ENCODE measurements at places on chromosomes 5 and 9. TPM values are rescaled to one million over a fixed set of nuclear protein-coding genes. Genes with fewer than 3 reads are reported as not detected.

DNA sequence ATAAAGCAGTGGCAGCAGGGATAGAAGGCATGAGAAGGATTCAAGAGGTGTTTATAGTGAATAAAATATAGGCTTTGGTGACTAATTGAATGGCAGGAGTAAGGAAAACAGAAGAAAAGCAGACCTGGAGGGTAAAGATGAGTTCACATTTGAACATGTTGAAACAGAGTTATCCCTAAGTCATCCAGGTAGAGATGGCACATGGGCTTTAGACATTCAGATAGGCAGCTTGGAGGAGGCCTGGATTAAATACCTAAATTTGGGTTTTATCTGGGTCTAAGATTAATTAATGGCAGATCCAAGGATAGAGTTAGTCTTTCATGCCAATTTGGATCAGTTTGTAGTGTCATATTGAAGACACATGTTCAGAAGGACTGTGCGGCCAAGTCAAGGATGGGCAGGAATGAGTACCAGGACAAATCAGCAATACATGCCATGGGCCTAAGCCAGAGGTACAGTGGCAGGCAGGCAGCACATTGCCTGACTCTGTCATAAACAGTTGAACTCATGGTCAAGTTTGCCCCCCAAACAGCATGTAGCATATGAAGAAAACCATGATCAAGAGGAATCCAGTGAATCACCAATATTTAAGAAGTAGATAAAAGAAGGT lies 115.5 kb upstream of the SLC12A2 start:
- no peak overlapping the region for H3K27ac ChIP-seq
- H3K4me1 ChIP-seq, result no peaks in the 10 kb centered on the region
- peaks cover 31% of the 10 kb centered on the region for H3K36me3 ChIP-seq
- no peak overlapping the region for H3K4me3 ChIP-seq
- H3K27me3 ChIP-seq, result no peaks in the 10 kb centered on the region
- no peak for DNase-seq

GRCh38 chr5:141958546-141959172 lies 657 bp upstream of the PCDH12 start:
- DNase-seq, result peak; percentile 67
- no peaks in the 10 kb centered on the region for H3K36me3 ChIP-seq
- peak overlapping the region; percentile 54 for H3K4me3 ChIP-seq
- peak overlapping the region; percentile 18 for H3K27ac ChIP-seq

The PDE6A gene
- total RNA-seq, result not detected

- H3K36me3 ChIP-seq, result no peaks in the 10 kb centered on the region
- H3K4me3 ChIP-seq, result no peak overlapping the region
- H3K27ac ChIP-seq, result no peak overlapping the region
- H3K4me1 ChIP-seq, result no peaks in the 10 kb centered on the region
Measured at GRCh38 chr9:108551030-108551841, 304.6 kb downstream of the ACTL7B start.

GRCh38 chr9:111356481-111357244 lies 26.6 kb upstream of the OR2K2 start:
- H3K36me3 ChIP-seq, result peaks cover 9% of the 10 kb centered on the region
- H3K27me3 ChIP-seq, result peaks cover 1% of the 10 kb centered on the region
- peaks cover 9% of the 10 kb centered on the region for H3K4me1 ChIP-seq
- H3K27ac ChIP-seq, result no peak overlapping the region
- no peak overlapping the region for H3K4me3 ChIP-seq

DNA sequence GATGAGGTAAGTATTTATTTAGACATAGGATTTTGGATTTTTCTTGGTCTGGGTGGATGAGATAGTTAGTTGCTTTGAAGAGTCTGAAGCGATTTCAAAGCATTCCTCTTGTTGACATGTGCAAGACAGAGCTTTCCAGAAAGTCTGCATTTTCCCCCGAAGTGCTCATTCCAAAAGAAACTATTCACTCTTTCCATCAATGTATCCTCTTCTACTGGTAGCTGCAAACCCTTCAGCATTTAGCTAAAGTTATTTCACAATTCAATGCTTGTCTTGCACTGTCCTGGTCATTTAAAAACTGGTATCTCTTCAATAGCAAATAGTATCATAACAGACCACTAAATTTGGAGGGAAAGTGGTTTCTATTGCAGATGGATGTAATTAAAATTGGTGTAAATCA lies 13.0 kb downstream of the NREP start:
- no peak for DNase-seq
- no peaks in the 10 kb centered on the region for H3K4me1 ChIP-seq
- no peak overlapping the region for H3K27ac ChIP-seq
- H3K36me3 ChIP-seq, result no peaks in the 10 kb centered on the region
- peaks cover 8% of the 10 kb centered on the region for H3K27me3 ChIP-seq

The FTMT gene
- not detected for total RNA-seq

The FBP2 gene
- not detected for total RNA-seq

DNA sequence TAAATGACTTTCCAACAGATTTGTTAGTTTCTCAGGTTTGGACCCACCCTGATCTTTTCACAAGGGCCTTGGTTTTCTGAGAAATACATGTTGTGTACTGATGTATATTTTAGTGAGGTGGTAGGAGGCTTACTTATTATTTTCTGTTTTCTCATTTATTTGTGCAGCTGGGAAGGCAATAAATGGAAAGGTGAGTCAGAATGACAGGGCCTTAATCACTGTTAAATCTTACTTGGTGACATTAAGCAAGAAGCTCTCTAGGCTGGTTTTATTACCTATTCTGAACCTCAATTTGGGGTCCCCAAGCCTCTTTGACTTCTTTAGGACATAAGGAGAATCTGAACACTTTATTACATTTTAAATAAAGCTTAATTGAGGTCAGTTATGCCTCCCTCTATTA lies 214.0 kb upstream of the DAB2 start:
- H3K4me3 ChIP-seq, result no peak overlapping the region
- DNase-seq, result no peak
- no peaks in the 10 kb centered on the region for H3K36me3 ChIP-seq

The SUSD3 gene
- 67.0 TPM for total RNA-seq

- H3K27me3 ChIP-seq, result peaks cover 5% of the 10 kb centered on the region
- DNase-seq, result no peak
- peaks cover 3% of the 10 kb centered on the region for H3K4me1 ChIP-seq
Measured at GRCh38 chr9:69471433-69471832, 146.4 kb downstream of the ENTREP1 start.

DNA sequence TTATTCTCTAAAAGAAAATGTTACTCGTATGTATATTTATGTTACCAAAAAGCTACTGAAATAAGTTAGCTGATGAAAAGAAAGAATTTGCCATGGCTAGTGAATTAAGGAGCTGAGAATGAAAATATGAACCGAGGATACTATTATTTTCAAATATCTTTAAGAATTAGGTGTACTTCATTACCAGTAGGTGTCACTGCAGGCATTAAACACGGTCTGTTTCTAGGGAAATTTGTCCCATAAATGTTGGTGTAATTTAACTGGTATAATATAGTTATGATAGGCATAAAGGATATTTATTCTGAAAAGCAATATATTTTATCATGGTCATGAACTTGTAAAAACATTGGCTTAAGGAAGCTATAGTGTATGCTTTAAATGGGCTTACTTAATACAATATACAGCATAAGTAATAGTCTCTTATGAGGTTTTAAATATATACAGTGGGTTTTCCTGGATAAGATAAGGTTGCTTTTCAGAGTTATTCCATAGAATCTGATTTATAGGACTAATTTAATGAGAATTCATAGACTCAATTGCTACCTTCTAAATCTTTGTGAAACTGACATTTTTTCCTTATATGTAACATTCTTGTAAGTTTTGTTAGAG lies 72.4 kb upstream of the MPDZ start:
- H3K4me1 ChIP-seq, result no peaks in the 10 kb centered on the region
- DNase-seq, result no peak
- H3K27ac ChIP-seq, result no peak overlapping the region
- no peak overlapping the region for H3K4me3 ChIP-seq
- no peaks in the 10 kb centered on the region for H3K36me3 ChIP-seq
- no peaks in the 10 kb centered on the region for H3K27me3 ChIP-seq

DNA sequence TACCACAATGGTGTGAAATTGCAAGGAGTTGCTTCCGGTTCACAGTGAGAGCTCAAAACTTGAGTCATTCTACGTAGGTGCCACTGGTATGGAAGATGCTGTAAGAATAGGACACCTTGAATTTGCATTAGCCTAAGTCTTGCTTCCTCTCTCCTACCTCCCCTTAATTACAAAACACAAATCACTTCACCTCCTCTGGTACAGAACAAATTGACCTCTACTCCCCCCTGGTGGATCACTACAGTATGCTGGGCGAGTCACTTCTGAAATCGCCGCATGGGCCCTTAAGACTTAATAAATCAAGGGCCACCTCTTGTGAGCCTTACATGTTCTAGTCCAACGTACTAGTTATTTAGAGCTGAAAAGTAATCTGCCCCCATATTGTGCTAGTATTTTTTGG lies 145.3 kb upstream of the SMARCA2 start:
- H3K4me3 ChIP-seq, result no peak overlapping the region
- peaks cover under 1% of the 10 kb centered on the region for H3K36me3 ChIP-seq
- DNase-seq, result peak; percentile 45
- no peak overlapping the region for H3K27ac ChIP-seq
- H3K4me1 ChIP-seq, result peaks cover 18% of the 10 kb centered on the region

DNA sequence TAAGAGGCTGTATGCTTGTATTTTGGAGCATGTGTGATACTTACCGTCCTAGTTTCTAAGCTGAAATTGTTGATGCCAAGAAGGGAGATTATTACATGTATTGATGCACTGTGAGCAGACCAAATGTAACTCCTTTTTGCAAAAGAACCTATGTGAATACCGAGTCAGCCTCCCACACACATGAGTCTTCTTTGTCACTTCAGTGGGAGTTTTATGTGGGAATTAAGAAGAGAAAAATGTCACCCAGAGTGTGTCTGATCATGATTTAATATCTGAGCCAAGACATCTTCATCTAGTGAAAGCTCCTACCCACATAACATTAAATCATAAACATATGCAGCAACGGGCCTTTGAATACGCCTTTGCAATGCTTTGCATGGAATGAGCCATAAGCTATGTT lies 380.3 kb upstream of the ACTBL2 start:
- H3K4me1 ChIP-seq, result no peaks in the 10 kb centered on the region
- H3K4me3 ChIP-seq, result no peak overlapping the region
- H3K27me3 ChIP-seq, result no peaks in the 10 kb centered on the region
- DNase-seq, result no peak

DNA sequence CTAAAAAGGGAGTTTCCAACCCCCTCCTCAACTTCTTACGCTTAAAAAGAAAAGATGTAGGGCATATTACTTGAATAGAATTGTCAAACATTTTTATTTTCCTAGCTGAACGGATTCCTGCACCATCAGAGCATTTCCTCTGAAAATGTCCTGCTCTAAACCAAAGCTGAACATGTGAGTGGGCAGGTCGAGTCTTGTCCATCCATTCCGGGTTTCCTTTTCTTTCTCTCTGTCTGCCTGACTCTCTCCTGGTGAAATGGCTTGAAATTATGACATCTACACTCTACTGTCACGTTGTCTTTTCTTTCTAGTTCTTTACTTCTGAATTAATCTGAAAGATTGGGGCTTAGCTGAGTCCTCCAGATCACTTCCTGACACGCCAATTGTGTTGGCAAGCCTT lies 39.2 kb upstream of the PTPN3 start:
- peaks cover 4% of the 10 kb centered on the region for H3K27me3 ChIP-seq
- H3K36me3 ChIP-seq, result no peaks in the 10 kb centered on the region
- no peak for DNase-seq
- no peak overlapping the region for H3K27ac ChIP-seq
- H3K4me1 ChIP-seq, result no peaks in the 10 kb centered on the region

Data from activated CD4-positive, alpha-beta memory T cell treated with anti-CD3 and anti-CD28 coated beads for 36 hours (primary cell).